Fibroblast of skin of left biceps (primary cell): ENCODE measurements at places on chromosomes 7 and 10.

DNA sequence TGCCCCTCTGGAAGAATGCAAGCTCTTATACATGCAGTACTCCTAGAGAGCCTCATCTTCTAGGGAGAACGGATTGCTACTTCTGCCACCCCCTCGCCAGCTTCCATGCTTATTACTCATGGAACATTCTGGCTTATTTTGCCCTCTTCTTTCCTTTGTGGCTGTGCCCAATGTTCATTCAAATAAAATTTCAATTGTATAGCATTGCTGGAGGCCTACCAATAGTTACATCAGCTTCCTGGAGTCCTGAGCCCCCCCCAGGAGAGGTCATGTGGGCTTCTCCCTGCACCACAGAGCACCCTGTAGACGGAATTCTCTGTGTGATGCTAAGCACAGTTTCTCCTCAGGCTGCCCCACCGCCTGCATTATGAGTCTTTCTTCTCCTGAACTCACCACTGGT, 1094.0 kb downstream of the KCNMA1 start:
- DNase-seq: no peak

GRCh38 chr7:155885167-155886155, 73.2 kb upstream of the SHH start:
- no peak for DNase-seq

DNA sequence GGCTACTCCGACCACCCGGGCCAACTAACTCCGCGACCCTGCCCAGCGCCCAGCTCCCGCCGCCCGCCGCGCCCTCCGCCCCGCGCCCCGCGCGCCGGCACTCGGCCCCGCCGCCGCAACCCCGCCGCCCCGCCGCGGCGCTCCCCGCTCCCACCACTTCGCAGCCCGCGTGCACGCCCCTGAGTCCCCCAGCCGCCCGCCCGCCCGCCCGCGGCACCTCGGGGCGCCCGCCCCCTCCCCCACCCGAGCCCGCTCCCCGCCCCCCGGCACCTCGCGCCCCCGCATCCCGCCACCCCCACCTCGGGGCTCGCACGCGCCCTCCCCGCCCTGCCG, 598 bp downstream of the JAZF1 start:
- DNase-seq: no peak

GRCh38 chr7:18320971-18321567, 174.5 kb upstream of the HDAC9 start:
- DNase-seq: no peak

GRCh38 chr10:64014281-64014680, 493.1 kb downstream of the REEP3 start:
- DNase-seq: no peak

GRCh38 chr7:43121973-43122372, 9.5 kb downstream of the HECW1 start:
- no peak for DNase-seq

DNA sequence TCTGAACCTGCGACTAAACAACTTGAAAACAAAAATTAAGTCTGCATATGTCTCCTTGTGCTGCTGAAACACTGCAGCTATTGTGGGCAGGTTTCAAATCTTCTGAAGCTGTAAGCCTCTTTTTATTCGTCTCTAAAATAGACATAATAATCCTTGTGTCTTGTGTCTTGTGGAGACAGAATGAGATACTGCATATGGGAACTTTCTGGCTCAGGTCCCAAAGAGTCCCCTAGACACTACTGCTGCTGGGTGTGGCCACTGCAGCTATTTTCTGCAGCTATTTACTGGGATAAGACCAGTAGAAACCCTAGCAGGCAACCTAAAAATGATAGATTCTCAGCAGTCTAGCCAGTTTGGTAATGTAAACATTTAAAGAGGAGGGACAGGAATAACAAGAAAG, 252.0 kb downstream of the ELMO1 start:
- no peak for DNase-seq
